ENCODE measurements at places on chromosomes 12 and 14.

DNA sequence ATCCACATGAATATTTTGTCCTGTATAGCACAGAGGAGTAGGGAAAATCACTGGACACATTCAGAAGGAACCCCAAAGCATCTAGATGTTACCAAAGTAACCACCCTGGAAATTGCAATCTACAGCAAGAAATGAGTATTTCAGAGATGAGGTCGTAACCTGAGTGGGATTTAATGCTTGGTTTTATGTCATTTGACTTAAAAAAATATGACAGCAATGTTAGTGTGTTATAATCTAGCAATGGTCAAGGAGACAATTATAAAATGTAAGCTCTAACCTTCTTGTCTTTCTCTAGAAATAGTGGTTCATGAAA, 256.6 kb downstream of the NAV3 start:
- DNase-seq: no peak

GRCh38 chr14:53006931-53007562, 56.2 kb upstream of the FERMT2 start:
- no peak for DNase-seq

DNA sequence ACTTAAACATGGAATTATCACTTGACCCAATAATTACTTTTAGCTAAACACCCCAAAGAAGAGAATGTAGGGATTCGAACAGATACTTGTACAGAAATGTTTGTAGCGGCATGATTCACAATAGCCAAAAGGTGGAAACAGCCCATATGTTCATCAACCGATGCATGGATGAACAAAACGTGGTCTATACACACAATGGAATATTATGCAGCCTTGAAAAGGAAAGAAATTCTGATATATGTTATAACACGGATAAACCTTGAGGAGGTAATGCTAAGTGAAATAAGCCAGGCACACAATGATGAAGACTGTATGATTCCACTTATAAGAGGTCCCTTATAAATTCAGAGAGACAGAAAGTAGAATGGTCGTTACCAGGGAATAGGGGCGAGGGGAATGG, 659.4 kb downstream of the MED13L start:
- no peak for DNase-seq

DNA sequence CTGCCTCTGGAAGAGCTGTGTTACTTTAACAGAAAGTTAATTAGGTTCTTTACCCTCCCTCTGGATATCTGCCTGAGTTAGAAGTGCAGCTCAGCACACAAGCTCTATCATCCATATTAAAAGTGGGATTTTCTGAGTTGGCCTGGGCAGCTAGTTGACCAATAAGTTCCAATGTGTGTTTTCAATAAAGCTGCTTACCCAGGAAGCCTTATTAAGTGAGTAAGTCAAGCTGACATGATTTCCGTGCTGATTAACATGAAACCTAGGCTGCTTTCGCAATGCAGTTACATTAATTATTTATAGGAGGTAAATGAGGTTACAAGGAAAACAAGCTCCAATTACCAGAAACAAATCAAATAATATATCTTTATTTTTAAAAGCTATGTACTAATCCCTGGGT, 4.8 kb downstream of the NEUROD4 start:
- no peak for DNase-seq

DNA sequence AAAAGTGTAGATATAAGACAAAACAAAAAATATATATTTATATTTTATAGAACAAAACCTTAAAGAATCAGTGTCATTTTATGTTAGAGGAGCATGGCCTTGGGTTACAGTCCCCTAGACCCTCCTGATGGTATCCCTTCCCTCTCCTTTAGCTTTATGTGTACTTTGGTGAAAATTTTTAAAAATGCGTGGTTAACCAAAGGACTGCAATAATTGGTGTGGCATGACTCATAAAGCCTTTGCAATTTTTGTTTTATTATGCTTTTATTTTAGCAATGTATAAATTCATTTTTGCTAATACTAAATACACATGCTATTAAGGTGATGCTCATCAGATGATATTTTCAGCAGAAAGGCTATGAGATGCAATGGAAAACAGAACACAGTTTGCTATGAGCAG, 264.4 kb downstream of the SYT1 start:
- DNase-seq: no peak

- DNase-seq: no peak
Observed at GRCh38 chr14:101920271-101920670, 44.1 kb upstream of the DYNC1H1 start.

GRCh38 chr14:104435147-104436046, 144.2 kb upstream of the C14orf180 start:
- no peak for DNase-seq

DNA sequence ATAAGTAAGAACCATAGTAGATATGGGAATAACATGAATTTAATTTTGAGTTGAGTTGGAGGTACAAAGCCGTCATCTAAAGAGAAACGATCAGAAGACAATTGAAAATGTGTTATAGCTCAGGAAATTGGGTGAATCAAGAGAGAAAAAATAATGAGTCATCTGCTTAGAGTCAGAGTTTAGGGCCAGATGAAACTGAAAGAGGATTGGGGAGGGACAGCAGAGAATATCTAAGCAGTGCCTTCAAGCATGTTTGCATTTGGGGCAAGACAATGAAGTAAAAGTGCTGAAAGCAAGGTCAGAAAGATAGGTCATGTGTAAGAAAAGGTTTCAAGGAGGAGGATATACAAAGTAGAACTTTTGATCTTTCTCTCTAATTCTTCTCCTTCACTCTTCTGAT, 49.4 kb downstream of the SLC15A5 start:
- no peak for DNase-seq

DNA sequence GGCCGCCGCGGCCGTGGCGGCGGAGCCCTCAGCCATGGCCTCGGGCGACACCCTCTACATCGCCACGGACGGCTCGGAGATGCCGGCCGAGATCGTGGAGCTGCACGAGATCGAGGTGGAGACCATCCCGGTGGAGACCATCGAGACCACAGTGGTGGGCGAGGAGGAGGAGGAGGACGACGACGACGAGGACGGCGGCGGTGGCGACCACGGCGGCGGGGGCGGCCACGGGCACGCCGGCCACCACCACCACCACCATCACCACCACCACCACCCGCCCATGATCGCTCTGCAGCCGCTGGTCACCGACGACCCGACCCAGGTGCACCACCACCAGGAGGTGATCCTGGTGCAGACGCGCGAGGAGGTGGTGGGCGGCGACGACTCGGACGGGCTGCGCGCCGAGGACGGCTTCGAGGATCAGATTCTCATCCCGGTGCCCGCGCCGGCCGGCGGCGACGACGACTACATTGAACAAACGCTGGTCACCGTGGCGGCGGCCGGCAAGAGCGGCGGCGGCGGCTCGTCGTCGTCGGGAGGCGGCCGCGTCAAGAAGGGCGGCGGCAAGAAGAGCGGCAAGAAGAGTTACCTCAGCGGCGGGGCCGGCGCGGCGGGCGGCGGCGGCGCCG, 381 bp downstream of the YY1 start:
- DNase-seq: no peak

DNA sequence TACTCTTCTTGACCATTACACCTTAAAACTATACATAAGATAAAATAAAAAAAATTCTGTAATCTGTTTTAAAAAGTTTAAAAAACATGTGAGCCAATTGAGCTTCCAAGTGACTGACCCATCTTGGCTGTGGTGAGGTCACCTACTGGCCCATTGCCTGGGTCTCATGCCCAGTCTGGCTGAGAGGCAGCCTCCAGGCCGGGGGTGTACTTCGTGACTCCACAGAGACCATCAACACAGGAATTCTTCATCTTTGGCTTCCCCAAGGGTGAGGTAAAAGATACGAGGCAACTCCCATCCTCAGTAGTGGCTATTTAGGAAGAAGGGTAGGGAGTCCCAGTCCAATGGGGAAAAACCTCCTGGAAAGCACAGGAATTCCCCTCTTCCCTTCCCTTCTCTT, 113.2 kb downstream of the APAF1 start:
- peak; percentile 72 for DNase-seq

- no peak for DNase-seq
Observed at GRCh38 chr14:79407572-79407971, 803.7 kb downstream of the DIO2 start.

GRCh38 chr12:95416111-95416636, 57.8 kb upstream of the METAP2 start:
- DNase-seq: no peak

GRCh38 chr12:121568518-121568917, 12.3 kb downstream of the KDM2B start:
- no peak for DNase-seq

- no peak for DNase-seq
Observed at GRCh38 chr14:60951776-60952435, 29.0 kb downstream of the TRMT5 start.

DNA sequence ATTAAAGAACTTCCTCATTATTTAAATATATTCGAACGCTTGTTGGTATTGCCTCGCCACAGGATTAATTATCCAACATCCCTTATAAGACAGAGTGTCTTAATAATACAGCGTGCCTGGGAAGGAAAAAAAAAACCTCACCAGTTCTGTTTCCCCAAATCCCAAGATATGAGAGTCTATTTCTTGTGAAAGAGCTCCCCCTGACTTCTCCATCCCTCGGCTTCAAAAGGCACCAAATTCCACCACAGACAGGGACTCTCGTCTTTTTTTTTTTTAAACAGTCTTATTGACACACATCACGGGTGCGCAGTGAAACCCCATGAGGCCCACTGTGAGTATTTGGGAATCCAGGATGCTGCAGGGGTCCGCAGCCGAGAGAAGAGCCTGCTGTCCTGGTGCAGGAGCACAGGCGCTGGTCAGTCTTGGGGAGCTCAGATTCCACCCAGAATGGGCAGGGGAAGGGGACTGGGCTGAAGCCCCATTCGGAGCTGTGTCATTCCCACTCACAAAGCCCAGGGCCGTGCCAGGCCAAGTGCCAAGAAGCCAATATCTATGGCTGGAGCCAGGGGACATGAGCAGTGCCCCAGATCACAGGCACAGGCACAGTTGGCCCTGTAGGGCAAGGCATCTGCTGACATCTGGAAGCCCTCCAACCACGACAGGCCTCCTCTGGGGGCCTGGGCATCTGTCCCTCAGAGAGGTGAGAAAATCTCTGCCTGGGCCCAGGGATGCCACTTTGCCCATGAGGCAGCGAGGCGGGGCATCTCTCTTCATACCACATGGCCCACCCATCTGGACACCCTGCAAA, 71.9 kb downstream of the BCL11B start:
- DNase-seq: no peak

DNA sequence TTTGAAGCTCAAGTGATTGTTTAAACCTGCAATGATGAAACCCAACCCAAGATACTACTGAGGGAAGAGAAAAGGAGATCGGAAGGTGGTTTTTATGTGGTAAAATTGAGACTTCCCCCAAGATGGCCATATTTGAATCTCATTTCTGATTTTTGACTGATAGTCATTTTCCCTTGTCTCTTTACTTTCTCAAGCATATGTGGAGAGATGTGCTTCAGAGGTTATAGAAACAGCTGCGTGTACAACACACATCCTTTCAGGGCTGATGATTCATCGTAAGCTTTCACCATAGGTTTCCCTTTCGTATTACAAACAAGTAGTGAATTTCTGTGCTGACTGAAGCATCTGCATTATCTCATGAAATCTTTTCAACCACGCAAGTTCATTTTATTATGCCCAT, 276.2 kb downstream of the EMP1 start:
- DNase-seq: no peak

DNA sequence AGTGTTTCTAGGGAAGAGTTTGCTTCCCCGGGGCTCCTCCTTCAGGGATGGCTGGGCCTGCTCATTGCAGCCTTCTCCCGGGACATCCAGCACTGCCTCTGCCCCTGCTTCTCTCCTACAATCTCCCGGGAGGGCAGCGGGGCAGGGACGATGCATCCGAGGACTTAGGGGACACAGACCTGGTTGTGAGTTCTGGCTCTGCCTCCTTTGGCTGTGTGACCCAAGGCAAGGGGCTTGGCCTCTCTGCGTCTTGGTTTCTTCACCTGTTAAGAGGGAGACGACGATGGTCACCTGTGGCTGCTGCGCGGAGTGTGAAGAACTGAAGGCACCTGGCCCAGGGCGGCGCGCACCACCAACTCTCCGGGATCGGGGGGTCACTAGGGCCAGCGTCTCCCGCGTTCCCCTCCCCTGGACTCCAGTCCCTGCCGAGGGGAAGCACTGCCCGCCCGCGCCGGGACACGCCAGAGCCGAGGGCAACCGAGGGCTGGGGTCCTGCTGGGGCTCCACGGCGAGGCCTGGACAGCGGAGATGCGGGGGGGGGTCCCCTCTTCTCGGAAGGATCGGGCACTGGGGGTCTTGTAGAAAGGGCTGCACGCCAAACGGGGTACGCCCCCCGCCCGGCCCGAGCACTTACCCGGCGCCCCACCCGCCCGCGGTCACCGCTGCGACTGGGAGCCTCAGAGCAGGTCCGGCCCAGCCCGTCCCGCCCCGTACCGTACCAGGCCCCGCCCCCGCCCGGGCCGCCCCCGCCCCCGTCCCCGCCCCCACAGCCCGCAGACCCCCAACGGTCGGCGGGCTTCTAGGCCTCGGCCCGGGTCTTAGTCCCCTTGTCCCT, at the start of gene HVCN1:
Gene HVCN1 (minus strand): TSS at position 670 of the 835 bp plus-strand sequence. CDS start 5,870 bp downstream, outside the sequence.
- peak; percentile 78 for DNase-seq

Measured in tibial artery (tissue), 4 donors.